Activated naive CD8-positive, alpha-beta T cell treated with anti-CD3 and anti-CD28 coated beads, Interleukin-2, amount 50 U/mL, for 24 hours (primary cell): ENCODE measurements at places on chromosomes 7 and 10.

GRCh38 chr7:130135208-130136205, 65.2 kb downstream of the KLHDC10 start:
- DNase-seq = no peak

DNA sequence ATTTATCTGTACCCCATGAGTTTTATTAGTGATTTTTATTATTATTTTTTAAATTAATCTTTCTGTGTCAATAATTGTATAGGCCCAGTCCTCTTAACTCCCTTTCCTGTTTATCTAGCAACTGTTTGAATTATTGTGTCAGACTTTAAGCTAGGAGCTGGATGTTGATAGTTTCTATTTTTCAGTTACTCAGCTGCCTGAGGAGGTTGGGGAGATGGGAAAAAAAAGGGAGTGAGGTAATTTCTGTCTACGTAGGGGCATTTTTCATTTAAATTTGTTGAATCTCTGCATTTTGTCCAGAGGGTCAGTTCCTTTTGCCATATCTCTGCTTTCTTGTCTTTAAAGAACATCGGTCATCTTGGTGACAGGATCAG, 5.0 kb upstream of the ZNF518A start:
- no peak for DNase-seq

DNA sequence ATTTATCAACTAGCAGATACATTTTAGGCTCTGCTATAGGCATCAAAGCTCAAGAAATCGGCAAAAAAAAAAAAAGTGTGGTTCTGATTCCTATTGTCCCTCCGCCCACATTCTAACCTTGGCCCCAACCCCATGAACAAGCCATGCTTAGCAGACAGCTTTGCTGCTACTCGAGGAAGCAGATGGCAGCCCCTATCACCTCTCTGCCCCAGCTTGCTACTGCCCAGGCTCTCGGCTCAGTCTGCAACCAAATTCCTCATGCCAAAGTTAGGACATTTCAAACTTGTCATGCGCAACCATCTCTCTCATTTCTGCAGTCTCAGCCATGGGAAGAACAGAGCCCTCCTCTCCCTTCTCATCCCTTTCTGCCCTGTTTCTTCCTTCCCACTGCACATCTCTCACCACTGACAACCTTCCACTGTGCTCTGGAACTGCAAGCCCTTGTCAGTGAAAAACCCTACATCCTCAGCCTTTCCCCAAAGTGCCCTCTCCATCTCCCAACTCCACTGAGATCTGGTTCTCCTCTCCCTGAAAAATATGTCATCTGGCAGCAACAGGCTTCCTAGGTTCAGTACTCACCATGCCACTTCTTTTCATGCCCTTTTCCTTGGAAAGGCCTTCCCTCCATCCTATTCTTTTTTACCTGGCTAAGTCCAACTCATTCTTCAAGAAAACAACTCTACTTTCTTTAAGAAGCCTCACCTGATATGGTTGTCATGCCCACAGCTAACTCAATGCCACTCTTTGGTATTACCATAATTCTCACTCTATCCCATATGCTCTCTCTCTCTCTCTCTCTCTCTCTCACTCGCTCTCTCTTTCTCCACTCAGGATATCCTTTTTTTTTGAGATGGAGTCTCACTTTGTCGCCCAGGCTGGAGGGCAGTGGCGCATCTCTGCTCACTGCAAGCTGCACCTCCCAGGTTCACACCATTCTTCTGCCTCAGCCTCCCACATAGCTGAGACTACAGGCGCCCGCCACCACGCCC, 60.1 kb upstream of the FHIP2A start:
- DNase-seq = no peak

GRCh38 chr7:137934941-137935883, 66.7 kb downstream of the CREB3L2 start:
- DNase-seq = no peak

DNA sequence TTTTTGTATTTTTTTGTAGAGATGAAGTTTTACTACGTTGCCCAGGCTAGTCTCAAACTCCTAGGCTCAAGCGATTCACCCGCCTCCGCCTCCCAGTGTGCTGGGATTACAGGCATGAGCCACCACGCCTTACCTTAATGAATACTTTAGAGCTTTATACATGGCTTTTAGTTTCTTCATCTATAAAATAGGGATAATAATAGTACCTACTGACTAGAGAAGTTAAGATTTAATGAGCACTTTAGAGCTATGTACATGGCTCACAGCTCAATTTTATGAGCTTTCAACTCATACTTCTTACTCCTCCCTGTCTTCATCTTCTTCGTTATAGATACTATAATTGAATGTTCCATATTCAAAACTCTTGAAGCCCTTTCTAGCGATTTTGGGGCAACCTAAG, 229.7 kb upstream of the KAT6B start:
- no peak for DNase-seq

DNA sequence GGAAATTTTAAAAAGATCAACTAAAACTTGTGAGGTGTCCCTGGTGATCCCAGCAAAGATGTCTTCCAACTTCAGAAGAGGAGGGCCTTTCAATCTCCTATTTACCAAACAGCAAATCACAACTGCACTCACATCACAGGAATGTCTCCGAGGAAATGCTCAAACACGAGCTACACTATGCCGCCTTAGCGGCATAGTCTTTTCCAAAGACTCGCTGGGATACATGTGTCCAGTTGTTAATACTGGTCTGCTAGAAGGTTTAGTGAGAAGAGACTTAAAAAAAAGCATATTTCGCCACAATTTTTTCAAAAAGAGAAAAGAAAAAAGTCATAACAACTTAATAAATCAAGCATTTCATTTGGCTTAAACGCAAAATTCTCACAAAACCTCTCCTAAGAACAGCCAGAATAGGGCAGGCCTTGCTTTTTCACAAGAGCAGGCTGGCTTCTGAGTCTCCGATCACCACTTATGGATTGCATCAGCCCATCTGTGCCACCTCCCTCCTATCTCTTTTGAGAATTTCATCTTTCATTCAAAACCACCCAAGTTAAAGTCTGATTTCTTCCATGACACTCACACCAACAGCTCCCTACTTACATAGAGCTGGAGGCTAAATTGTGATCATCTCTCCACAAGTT, 66.1 kb downstream of the GNA12 start:
- DNase-seq = no peak

DNA sequence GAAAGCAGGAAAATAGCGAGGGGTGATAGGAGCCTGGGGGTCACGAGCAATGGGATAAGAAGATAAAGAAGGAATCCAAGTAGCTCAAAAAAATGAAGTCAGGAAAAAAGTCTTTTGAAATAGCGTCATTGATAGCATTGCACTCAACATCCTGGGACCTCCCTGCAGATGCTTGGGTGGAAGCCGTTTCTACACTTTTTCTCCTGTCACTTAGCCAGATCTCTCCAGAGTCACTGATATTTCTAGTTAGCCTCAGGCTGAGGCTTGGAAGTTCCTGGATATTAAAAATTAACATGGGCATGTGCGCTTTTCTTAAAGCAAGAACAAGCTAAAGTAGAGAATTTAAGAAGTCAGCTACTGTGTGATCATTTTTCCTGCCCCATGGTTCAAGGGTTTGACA, 39.5 kb upstream of the CHST15 start:
- no peak for DNase-seq

GRCh38 chr7:102284891-102285539, 1.7 kb upstream of the SH2B2 start:
- DNase-seq = no peak

GRCh38 chr7:130274983-130275591, 8.4 kb downstream of the CPA2 start:
- no peak for DNase-seq
